ENCODE measurements at places on chromosomes 3 and 15.

- DNase-seq, result no peak
Observed at GRCh38 chr3:45208586-45208985, 17.5 kb downstream of the TMEM158 start.

- DNase-seq, result no peak
Observed at GRCh38 chr3:165502707-165503106, 306.5 kb upstream of the SLITRK3 start.

DNA sequence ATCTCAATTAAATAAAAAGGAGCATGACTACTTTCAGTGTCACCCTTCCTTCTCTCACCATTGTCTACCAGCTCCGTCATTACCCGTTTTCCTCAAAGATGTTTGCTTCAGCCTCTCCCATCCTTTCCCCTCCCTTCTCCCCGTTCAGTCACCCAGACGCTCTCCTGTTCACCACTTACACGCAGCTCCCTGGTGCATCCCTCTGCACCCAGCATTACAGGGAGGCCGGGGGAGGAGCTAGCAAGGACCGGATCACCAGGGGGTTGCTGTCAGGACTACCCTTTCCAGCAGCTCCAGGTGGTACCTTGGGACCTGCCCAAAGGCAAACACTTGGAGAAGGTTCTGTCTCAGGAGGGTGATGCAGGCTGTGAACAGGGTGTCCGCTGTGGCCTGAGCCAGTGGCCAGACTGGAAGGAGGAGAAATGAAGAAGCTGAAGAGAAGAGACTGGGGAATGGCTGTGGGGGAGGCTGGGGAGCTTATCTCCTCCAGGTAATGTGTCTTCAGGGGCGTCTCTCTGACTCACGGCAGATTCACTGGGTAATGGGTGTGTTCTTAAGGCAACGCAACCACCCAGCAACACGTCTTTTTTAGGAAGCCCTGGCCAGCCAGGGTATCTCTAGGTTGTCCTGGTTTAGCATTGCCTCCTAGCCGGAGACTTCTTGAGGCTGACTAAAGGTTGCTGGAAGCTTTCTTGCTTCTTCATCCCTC is 21.8 kb upstream of the BDH1 start:
- no peak for DNase-seq

GRCh38 chr3:134364936-134365765 is 9.1 kb downstream of the AMOTL2 start:
- DNase-seq, result no peak

GRCh38 chr3:38964204-38964603 is 87.5 kb downstream of the SCN11A start:
- DNase-seq, result no peak

- DNase-seq, result no peak
Observed at GRCh38 chr3:135248213-135248612, 453.2 kb downstream of the EPHB1 start.

- DNase-seq, result peak; percentile 66
Observed at GRCh38 chr3:64399205-64399800, 174.0 kb upstream of the PRICKLE2 start.

GRCh38 chr3:99355465-99355864 is 282.9 kb upstream of the COL8A1 start:
- DNase-seq, result no peak

GRCh38 chr15:31752065-31752762 is 278.1 kb upstream of the CHRNA7 start:
- DNase-seq, result no peak

DNA sequence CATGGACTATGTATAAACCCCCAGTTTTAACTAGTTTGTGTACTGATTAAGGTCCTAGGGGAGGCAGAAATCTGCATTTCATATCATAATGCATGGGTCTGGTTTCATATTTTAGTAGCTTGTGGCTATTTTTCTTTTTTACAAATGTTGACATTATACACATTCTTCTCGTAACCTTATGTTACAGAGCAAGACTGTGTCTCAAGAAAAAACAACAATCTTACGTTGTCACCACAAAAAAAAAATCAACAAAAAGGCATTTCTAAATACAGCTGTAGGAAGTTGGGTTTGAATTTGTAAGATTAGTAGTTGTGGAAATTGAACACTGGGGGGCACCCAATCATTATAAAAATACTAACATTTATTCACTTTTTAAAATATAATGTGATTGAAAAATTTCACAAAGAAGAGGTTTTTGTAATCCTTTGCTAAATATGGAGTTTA is 17.9 kb downstream of the SERP1 start:
- peak; percentile 24 for DNase-seq

DNA sequence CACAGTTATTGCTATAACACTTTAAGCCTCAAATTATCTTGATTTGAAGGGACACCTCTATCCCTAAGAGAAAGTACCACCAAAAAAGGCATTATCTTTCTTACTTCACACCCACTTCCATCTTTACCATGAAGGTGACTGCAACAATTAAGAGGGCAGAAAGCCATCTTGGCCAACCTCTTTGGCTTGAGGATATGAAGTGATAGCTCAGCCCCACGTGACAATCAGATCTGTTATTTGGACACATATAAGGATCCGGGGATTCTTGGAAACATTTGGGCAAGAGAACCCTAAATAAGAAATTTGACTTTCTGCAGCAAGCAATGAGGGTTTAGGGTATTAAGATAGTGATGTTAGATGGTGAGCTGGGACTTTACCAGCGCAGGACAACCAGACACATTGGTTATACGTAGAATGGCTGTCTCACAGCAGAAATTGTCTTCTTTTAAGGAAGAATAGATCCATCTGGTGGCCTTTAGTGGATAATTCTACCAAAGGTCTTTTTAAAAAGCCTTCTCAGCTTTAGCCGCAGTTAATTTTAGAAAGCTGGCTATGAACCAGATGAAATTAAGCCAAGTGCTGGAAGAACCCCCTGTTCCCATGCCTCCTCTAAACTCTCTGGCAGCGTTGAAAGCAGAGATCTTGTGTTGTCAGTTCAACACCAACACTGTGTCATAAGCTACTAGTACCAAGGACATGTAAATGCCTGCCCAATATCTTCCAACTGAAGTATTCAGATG is 12.3 kb downstream of the HCLS1 start:
- no peak for DNase-seq

GRCh38 chr15:35115155-35115725 is 30.1 kb upstream of the NANOGP8 start:
- no peak for DNase-seq

DNA sequence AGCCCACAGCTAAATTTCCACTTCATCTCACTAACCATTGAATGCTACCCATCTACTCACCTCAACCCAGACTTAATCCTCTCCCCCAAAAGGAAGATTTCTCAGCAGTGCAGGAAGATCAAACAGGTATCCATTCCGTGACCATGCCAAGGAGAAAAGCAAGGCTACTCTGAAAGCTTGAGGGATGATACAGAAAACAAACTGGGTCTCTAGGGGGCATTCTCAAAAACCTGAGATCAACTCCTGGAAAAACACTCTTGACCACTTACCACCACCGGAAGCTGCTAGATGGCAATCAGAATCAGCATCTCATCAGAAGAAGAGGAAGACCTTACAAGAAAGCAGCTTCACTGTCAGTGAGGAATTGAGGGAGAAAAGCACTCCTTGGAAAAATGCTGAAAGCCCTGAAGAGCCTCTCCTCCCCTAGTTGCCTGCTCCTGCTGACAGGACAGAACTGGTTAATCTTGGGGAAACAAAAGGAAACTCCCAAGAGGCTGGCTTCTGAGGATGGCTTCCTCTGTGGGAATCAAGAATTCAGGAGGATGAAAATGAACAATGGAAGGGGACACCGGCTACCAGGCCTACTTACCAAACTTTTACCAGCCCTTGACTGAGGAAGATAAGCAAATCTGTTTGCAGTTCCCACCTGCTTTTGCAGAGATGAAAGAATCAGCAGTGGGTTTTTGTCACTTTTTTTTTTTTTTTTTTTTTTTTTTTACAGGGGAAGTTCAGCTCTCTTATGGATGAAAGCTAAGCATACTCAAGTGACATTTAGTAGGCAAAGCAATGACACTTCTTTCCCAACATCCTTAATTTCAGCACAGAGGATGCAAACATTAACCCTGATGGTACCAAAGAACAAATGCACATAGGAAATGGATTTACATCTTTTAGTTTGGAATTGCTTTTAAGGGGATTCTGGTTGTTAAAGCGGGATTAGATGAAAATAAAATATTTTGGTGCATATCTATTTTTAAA is at the start of gene ATP8B4:
TSS of gene ATP8B4 (minus strand) at position 171 of the 978 bp plus-strand sequence. CDS start 12,267 bp downstream, outside the sequence.
- no peak for DNase-seq

DNA sequence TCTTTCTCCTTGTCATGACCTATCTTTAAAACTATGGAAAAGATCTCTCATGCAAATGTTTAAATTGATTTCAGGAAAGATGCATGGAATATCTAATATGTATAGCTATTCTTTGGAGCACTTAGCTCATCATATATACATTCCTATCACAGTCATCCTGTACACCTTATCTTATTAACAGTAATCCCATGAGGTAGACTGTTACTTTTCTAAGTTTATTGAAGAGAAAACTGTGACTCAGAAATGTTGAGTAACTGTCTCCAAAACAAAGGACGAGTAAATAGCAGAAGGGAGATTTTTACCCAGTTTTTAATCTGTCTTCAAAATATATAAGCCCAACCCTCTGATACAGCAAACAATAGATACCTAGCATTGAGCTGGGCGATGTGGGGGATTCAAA is 308.3 kb downstream of the GAP43 start:
- DNase-seq, result no peak

- DNase-seq, result no peak
Observed at GRCh38 chr15:62798536-62798935, 244.0 kb upstream of the TPM1 start.

GRCh38 chr3:186182850-186183249 is 74.0 kb upstream of the ETV5 start:
- DNase-seq, result no peak

GRCh38 chr3:145357453-145357852 is 803.5 kb downstream of the PLOD2 start:
- no peak for DNase-seq

DNA sequence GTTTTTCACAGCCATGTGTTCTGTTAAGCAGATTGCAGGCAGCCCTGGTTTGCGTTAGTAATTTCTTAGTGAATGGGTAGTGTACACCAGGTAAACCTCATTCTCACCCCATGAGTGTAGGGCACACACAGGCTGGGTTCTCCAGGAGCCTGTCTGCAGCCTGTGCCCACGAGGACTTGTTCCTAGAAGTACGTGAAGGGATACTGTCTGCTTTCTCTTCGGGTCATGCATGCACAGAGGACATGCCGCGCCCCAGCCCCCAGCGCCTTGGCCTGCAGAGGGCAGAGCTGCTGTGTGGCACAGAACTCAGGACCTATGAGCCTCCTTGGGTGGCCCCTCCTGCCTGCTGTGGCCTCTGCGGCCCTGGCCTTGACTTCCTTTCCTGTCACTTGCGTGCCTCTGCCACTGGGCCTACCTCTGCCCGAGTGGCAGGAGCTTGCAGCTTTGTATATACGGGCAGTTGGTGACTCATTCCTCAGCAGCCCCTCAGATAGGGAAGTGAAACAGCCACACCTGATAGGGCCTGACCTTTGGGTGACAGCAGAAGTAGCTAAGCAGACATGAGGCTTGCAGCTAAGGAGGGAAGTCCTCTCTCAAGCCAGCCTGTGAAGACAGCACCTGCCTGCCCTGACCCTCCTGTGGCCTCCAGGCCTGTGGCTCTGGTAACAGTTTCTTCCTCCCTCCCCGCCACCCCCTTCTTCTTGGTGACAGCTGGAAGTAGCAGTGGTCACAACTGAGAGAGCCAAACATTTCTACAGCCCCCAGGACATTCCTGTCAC is 19.5 kb downstream of the PPCDC start:
- DNase-seq, result peak; percentile 27

- DNase-seq, result no peak
Observed at GRCh38 chr3:57421336-57421735, 122.8 kb downstream of the DNAH12 start.

GRCh38 chr3:159782724-159783421 is 205.8 kb upstream of the IL12A start:
- DNase-seq, result no peak

DNA sequence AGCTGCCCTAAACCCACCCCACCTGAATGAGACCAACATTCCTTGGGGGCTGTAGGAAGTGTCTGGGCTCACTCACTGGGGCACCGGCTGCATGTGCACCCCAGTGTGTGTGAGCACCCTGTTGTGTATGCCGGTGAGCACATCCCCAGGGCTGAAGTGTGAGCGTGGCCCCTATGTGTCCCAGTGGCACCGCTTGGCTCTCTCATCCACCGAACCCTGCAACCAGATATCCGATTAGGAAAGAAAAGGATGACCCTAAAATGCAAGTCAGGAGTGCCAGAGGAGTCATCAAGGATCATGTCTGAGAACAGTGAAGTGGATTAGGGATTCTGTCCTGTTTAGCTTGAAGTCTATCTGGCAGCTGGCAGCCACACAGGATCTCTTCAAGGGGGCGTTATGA is 84.0 kb upstream of the ALDH1L1 start:
- DNase-seq, result no peak

- no peak for DNase-seq
Observed at GRCh38 chr3:58725326-58725853, 58.8 kb upstream of the FAM3D start.

Measured in ACHN (cell line).